ENCODE measurements at places on chromosomes 7 and 10. TPM values are rescaled to one million over a fixed set of nuclear protein-coding genes. Genes with fewer than 3 reads are reported as not detected.

- no peak for DNase-seq
- no peak overlapping the region for H3K4me3 ChIP-seq
- no peak overlapping the region for H3K27ac ChIP-seq
- no peaks in the 10 kb centered on the region for H3K27me3 ChIP-seq
- H3K36me3 ChIP-seq, result no peaks in the 10 kb centered on the region
Measured at GRCh38 chr7:46153583-46153950, 232.5 kb upstream of the IGFBP3 start.

GRCh38 chr7:29467193-29467926, 96.3 kb upstream of the PRR15 start:
- peak overlapping the region; percentile 83 for H3K27ac ChIP-seq
- no peak for DNase-seq
- no peaks in the 10 kb centered on the region for H3K27me3 ChIP-seq
- H3K4me1 ChIP-seq, result no peaks in the 10 kb centered on the region

DNA sequence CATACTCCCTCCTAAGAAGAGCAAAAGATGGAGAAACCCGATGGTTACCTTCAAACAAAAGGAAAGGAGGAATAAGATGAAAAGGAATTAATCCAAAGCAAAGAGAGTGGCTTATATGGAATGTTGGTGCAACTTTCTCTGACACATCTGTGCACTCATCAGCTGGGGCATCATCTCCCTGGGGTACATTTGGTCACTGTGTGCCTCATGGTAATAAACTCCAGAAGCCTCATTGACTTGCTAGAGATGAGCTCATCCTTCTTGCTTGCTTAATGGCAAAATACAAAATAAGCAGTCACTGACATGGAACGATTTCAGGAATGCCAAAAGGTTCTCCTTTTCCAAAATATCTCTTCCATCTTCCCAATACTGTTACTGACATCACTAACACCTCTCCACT, 22.5 kb downstream of the CAV1 start:
- H3K36me3 ChIP-seq, result no peaks in the 10 kb centered on the region
- no peaks in the 10 kb centered on the region for H3K4me1 ChIP-seq
- no peak for DNase-seq
- no peaks in the 10 kb centered on the region for H3K27me3 ChIP-seq
- H3K27ac ChIP-seq, result no peak overlapping the region
- no peak overlapping the region for H3K4me3 ChIP-seq

DNA sequence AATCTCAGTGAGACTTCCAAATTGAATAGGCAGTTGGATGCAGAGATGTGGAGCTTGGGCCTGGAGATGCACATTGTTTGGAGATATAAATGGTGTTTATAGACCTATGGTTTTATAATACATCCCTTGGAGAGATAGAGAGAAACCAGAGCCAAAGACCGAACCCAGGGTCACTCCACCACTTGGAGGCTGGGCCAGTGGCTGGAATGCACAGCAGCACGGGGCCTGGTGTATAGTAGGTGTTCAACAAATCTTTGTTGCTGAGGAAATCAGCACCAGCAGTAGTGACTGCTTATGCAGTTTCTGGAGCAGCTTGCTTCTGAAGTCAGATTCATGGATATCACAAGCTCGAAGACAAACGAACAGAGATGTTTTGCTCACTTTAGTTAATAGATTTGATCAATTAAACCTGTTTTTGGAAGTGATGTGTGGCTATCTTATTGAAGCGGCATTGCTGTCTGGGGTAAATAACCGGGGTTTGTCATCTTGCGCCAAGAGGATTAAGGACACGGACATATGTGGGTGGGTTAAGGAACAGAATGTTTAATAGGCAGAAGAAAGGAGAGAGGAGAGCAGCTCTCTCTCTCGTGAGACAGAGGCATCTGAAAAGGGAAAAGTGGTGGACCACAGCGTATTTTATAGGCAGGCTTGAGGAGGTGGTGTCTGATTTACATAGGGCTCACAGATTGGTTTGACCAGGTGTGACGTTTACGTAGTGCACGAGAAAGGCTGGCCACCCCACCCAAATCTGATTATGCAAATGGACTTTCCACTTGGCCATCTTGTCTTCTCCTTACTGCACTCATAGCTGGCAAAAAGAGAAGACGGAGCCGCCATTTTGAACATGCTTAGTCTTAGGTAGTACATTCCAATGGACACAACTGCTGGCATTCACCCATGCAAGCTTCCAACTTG, 11.1 kb downstream of the RBP4 start:
- no peak overlapping the region for H3K27ac ChIP-seq
- H3K4me1 ChIP-seq, result peaks cover 14% of the 10 kb centered on the region
- H3K4me3 ChIP-seq, result no peak overlapping the region
- H3K36me3 ChIP-seq, result no peaks in the 10 kb centered on the region
- H3K27me3 ChIP-seq, result no peaks in the 10 kb centered on the region

The FZD1 gene
- total RNA-seq, result 6.6 TPM

The UNCX gene
- not detected for total RNA-seq

The PKD2L1 gene
- not detected for total RNA-seq

The ANKRD1 gene
- total RNA-seq, result not detected
